HepG2 (cell line): ENCODE measurements at places on chromosomes 3 and 15.

GRCh38 chr3:138945709-138946662 is 951 bp downstream of the FOXL2 start:
- no peak for DNase-seq

GRCh38 chr3:13626396-13626795 is 77.5 kb downstream of the FBLN2 start:
- no peak for DNase-seq

DNA sequence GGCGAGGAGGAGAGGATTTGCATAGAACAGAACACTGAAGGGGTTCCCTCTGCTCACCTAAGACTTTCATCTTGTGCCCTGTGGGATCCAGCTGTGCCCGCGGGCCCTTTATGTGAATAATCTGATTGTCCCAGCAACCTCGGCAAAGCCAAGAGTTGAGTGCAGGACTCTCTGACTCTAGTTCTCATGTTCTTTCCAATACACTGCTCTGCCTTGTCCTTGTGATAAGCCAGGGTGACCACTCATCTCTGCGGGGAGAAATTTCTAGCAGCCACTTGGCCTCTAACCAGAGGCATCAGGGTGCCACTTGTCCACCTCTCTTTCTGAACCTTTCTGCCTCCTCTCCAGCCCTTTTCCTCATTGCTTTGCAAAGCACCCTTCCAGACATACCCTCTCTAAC is 31.8 kb downstream of the AQP9 start:
- no peak for DNase-seq

DNA sequence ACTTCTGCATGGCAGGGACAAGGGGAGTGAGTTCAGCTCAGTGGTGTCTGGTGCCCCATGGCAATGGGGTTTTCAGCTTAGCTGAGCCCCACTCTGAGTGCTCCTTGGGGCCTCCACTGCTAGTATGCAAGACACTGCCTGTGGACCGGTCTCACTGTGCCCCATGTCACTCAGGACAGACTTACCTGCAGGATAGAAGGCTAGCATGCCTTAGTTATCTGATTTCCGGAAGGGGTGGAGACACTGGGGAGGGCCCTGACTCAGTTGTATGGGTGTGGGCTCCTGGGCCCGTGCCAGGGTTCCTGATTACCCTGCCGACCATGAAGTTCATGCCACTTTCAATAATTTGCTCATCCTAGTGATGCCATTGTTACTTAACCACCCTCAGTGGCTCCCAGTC is 4.3 kb upstream of the SLC6A20 start:
- DNase-seq: no peak

DNA sequence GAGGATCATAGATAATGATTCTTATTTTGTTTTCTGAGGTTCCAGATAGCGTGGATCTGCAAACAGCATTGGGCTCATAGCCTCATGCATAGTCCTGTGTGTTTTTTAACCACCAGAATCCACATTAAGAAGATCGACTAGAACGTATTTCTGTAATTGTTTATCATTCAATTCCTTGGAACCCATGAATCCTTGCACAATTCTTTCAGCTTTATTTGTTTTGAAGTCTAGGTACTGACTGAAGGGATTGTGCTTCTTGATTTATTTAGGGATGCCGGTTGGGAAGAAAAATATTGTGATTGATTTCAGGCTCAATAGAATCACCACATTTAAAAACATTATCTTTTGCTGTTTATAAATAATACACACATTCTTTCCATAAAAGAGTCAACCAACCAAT is 314.6 kb upstream of the ZNF717 start:
- DNase-seq: no peak

DNA sequence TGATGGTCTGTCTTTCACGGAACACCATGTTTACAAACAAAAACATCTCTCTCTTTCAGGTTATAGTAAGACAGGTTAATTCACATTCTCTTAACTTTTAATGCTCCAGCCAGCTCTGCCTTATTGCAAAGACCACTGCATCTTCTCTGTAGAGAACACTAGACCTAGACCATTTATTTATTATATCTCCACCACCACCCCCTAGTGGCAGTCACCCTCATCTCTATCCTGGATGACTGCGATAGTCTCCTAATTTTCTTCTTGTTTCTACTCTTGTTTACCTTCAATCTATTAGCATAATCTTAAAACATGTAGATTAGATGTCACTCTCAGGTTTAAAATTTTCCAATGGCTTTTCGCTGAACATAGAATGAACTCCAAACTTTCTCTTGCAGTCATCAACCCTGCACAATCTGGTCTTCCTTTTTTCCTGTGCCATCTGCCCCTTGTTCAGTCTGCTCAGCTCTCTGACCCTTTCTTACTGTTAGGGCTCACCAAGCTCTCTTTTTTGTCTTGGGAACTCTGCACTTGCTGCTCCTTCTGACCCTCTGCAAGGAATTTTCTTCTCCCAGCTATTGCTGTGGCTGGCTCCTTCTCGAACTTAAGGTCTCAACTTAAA is 155.6 kb downstream of the SQOR start:
- peak; percentile 14 for DNase-seq

DNA sequence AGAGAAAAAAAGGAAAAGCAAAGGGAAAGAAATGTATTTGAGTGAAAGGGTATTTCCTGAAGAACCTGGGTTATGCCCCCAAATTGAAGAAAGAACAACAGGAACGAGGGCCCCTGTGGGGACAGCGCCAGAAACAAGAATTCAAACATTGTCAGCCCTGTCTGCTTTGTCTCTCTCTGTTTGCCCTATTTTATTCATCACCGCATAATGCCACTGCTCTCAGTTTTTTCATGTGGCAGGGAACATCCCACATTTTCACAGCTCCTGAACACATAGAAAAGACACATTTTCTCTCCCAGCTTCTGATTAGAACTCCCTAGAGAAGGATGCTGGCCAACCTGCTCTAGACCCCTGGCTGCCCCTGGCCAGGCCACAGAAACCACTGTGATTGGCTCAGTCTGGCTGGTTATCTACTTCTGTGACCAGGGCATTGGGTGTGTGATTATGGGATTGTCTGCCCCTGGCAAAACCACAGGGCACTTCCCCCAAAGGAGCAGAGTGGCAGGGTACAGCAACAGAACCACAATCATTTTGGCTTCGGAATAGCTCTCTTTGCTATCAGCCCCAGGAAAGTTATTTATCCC is 31.3 kb upstream of the CCDC54 start:
- DNase-seq: no peak

DNA sequence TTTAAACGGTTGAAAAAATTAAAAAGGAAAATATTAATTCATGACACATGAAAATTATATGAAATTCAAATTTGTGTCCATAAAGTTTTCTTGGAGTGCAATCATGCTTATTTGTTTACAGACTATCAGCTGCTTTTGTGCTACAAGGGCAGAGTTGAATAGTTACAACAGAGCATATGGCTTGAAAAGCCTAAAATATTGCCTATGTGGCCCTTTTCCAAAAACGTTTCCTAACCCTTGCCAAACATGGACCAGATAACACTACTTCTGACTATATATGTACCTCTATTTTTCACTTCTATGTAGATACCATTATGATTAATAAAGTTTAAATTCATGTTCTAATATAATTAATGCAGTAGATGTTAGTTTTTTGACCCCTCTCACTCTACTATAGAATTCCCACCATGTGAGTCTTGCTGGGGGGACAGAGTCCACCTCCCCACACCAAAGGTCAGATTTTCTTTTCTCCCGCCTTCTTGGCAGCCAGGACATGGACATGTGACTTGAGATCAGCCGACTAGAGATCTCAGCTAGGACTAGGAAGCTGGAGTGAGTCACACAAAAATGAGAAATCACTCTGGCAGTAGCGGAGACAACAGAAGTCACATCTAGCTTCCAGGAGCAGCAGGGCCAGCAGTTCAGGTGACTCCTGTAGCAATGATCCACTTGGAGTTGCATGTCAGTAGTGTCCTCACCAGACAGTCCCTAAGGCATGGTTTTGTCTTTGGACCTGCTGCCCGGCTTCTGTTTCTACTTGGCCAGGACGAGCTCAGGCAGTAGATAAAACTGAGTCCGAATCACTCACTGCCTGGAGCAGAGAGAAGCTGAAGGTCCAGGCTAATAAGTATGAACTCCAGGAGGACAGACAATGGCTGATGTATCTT is 22.4 kb downstream of the CIAO2A start:
- peak; percentile 74 for DNase-seq

DNA sequence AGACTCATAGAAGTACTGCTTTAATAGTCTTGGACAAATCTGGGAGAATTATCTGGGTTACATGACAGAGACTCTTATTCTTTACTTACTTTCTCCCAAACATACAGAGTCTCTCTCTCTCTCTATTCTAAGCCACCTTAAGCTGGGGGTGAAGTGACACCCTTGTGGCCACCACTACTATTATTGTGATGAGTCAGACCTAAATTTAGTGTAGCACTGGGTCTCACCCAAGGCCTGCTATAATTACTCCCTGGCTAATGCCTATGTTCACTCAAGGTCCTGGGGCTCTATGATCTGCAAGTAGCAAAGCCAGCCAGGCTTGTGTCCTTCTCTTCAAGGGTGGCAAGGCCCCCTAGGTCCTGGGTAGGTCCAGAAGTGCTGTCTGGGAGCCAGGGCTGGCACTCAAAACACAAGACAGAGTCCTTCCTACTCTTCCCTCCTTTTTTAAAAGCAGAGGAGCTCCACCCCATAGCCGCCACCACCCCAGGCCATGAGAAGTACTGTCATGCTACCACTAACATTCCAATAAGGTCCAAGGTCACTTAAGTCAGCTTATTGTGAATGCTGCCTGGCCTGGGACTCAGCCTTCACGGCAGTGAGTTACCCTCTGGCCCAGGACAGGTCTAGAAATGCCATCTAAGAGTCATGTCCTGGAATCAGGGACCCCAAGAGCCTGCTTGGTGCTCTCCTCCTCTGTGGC is 183.6 kb downstream of the POLQ start:
- DNase-seq: no peak

GRCh38 chr3:156291272-156292123 is 171.1 kb downstream of the KCNAB1 start:
- DNase-seq: no peak

DNA sequence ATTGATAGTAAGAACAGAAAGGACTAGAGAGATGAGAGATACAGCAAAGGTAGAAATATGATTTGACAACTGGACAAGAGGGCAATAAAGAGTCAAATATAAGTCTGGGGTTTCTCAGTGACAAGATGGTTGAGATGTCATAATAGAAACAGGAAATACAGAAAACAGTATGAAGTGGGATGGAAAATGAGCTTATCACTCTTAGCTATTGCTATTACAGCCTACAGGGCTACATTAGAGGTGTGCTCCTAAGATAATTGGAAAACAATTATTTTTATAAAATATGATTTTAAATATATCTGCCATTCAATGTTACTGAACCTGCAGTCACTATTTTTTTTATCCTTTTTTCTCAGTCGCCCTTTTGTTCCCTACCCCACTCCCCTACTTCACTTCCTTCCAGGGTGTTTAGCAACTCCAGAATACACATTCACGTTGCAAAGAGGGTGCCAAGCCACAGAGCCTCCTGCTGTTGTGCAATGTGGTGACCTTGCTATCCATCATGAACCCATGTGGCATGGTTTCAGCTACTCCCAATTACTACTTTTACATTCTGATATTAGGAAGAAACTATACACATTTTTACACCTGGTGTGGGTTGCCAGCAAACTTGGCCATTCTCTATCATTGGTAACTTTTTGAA is 6.0 kb downstream of the NRG4 start:
- DNase-seq: peak; percentile 3

DNA sequence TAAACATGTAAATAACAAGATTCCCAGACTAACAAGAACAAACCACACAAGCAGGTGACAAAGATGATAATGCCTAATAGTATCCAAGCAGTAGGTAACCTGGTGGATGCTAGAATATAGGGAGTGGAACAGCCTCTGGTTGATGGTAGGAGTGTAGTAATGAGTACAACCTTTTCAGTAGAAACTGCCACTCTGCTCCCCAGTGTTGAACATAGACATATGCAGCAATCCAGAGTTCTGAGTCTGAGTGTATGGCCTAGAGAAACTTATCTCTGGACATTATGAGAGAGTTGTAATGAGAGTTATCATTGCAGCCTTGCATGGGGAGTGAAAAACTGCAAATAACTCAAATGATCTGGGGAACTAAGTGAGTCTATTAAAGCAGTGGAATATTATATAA is 76.1 kb upstream of the ACAD9 start:
- DNase-seq: no peak

- DNase-seq: no peak
These were observed 2.0 kb upstream of the ZBTB47 start for GRCh38 chr3:42651248-42652091.

DNA sequence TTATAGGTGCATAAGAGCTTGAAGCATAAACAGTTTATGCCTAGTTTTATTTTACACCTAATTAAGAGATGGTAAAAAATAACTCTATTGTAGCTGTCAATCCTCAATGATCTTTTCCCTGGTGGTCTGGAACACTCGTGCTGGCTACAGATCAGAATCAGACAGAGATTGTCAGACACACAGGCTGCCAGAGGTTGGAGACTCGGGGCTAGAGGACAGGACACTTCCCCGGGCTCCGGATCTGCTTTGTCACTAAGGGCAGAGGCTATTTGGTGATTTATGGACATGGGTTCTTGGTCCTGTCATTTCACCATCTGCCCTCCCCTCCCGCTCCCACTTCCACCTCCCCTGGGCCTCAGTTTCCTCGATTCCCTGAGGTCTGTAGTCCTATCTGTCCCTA is 16.5 kb upstream of the FAM174B start:
- no peak for DNase-seq

DNA sequence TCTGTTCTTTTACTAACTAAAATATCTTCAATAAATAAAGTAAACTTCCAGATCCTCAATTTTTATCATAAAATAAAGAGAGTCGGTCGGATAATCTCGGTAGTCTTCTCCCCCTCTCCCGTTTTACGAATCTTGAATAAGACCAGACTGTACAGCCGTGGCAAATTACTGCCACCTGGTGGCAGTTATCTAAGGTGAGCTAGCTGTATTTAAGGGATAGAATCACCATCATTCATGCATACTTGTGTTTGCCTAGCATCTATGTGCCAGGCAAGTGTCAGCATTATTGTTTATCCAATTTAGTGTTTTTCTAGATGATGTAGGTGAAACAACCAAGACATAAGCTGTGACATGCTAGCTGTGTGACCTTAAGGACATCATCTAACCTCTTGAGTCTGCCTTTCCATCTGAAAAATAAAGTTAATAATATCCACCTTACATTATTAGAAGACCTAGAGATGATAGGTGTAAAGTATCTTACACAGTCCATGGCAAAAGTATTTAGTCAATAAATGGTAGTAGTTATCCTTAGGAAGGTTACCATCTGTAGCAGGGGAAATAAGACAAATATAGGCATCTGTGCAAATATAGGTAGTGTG is 21.3 kb downstream of the DUT start:
- DNase-seq: peak; percentile 72

GRCh38 chr3:113223475-113224281 is 12.3 kb downstream of the BOC start:
- DNase-seq: no peak

- DNase-seq: no peak
These were observed 58.9 kb downstream of the ZNF621 start for GRCh38 chr3:40583691-40584090.

GRCh38 chr3:111712294-111713167 is 117.4 kb upstream of the ZBED2 start:
- no peak for DNase-seq

- DNase-seq: no peak
These were observed 8.4 kb downstream of the TMEM40 start for GRCh38 chr3:12750658-12751071.

- no peak for DNase-seq
These were observed 995.3 kb downstream of the OTOL1 start for GRCh38 chr3:162491952-162492351.
